ENCODE measurements at places on chromosomes 3 and 15. TPM values are rescaled to one million over a fixed set of nuclear protein-coding genes. Genes with fewer than 3 reads are reported as not detected.

The TRH gene
- not detected for total RNA-seq

The PHLDB2 gene
- 110 TPM for total RNA-seq

The ABI3BP gene
- 3.1 TPM for total RNA-seq

The PAK6 gene
- 20.3 TPM for total RNA-seq

The LSMEM2 gene
- not detected for total RNA-seq

The SIDT1 gene
- total RNA-seq = 2.3 TPM

The LRRK1 gene
- total RNA-seq = 4.8 TPM

The CRABP1 gene
- not detected for total RNA-seq

The MRPS11 gene
- 21.5 TPM for total RNA-seq

The ALDH1A2 gene
- 0.85 TPM for total RNA-seq

The RAB6B gene
- 0.64 TPM for total RNA-seq

The FANCD2OS gene
- not detected for total RNA-seq

The PLXNA1 gene
- 139 TPM for total RNA-seq

The DAZL gene
- not detected for total RNA-seq

The EPB42 gene
- not detected for total RNA-seq
